Adrenal gland (tissue), 19 donors: ENCODE measurements at places on chromosomes 2 and 18. TPM values are rescaled to one million over a fixed set of nuclear protein-coding genes. Genes with fewer than 3 reads are reported as not detected.

DNA sequence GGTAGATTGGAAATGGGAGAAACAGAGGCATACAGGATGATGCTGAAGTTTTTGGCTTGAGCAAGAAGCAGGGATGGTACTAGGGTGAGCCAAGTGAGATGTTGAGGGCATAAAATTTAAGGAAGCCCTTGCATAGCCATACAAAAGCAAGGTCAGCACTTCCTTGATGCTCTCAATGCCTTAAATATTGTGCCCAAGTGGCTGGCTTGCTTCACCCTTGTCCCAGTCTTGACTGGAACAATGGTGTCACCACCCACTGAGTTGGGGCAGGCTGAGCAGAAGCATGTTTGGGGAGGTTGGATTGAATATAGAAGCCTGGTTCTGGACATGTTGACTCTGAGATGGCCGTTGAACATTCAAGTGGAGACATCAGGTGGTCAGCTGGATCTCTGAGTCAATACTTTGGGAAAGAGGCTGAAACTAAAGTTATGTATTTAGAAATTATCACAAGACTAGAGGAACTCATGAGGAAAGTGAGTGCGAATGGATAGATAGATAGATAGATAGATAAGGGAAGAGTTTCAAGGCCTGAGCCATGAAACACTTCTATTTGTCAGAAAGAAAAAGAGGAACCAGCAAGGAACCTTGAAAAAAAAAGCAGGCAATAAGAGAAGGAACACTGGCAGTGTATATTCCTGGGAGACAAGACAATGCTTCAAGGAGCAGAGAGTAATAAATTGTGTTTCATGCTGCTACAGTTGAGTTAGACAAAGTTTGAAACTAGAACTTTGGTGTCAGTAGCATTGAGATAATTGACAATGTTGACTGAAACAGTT, 43.0 kb upstream of the HNMT start:
- no peak for DNase-seq

DNA sequence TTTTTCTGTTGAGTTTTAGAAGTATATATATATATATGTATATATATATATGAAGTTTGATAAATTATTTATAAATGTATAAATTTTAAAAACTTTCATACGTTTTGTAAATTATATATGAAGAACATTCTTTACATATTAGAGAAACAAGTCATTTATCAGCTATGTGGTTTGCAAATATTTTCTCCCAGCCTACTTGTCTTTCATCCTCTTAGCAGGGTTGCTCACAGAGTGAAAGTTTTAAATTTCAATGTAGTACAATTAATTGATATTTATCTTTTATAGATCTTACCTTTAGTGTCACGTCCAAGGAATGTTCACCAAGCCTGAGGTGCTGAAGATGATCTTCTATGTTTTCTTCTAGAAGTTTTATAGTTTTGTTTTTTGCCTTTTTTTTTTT, 78.3 kb upstream of the HS6ST1 start:
- DNase-seq: no peak

GRCh38 chr2:75605770-75606529, 40.6 kb upstream of the MRPL19 start:
- no peak for DNase-seq

DNA sequence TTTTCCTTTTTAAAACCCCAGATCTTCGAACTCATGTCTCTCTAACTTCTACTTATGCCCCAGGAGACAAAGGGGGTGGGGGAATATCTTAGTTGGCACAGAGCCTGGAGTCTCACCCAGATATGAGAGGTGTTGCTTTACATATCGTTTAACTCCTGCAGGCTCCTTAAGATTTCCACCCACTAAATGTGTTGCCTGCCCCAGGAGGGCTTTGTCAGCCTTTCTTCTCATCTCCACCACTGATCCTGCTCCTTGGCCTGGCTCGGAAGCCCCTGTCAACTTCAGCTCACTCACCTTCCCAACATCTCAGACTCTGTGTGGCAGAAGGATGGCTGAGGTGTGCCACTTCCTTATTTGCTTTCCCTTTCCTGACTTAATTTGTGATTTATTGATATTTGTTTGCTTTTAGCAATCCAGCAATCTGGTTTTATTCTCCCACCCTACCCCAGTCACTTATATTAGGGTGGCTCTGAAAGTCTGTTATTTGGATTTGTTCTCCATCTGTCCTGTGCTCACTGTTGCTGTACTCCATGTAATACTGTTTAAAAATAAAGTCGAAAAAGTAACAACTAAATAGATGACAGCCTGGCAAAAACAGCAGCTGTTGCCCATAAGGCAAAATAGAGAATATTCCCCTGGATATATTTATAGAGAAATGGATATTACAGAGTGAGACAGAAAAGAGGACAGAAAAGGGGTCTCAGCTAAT, 200.6 kb downstream of the ZBTB7C start:
- no peak for DNase-seq

GRCh38 chr2:4247791-4248190, 544.4 kb downstream of the DCDC2C start:
- no peak for DNase-seq

DNA sequence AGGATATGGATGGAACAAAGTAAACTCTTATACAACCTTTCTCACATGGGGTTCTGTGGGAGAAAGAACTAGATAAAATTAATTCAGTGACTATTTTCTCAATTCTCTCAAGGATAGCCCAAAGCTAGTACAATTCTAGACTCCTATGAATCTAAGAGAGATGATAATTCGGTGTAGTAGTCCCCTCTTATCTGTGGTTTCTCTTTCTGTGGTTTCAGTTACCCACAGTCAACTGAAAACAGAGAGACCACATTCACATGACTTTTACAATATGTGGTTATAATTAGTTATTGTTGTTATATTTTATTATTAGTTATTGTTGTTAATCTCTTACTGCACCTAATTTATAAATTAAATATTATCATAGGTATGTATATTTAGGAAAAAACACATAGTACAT, 53.5 kb upstream of the C2orf15 start:
- DNase-seq: no peak

GRCh38 chr2:152189622-152190495, 14.3 kb upstream of the STAM2 start:
- DNase-seq: peak; percentile 60

GRCh38 chr2:129859175-129859574, 120.3 kb upstream of the RAB6C start:
- DNase-seq: no peak

KCNK3 gene
- 373 TPM for total RNA-seq

ITGA4 gene
- total RNA-seq: 1.4 TPM

SETBP1 gene
- total RNA-seq: 12.6 TPM

SIX3 gene
- not detected for total RNA-seq

ANKRD30B gene
- not detected for total RNA-seq

- DNase-seq: no peak
These were observed 42.1 kb downstream of the TMEM37 start for GRCh38 chr2:119473621-119474370.

GRCh38 chr2:241491549-241492173, 16.7 kb downstream of the STK25 start:
- no peak for DNase-seq

GRCh38 chr2:18404708-18405107, 155.7 kb downstream of the RDH14 start:
- no peak for DNase-seq

DNA sequence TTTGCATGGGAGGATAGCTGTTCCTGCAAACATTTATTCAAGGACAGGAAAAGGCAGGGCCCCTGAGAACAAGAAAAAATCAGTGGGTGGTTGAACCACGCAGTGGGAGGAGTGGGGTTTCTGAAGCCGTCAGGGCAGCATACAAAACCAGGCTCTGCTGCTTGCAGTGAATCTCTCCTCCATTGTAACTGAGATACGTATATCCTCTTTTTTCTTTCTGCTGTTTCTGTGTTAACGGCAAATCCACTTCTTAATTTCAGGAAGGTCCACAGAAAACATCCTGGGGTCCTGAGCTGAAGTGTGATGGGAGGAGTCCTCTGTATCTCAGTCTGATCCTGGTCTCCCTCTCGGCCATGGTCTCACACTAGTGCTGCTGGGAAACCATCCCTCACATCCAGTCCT, 27.2 kb upstream of the KCNF1 start:
- DNase-seq: no peak

DNA sequence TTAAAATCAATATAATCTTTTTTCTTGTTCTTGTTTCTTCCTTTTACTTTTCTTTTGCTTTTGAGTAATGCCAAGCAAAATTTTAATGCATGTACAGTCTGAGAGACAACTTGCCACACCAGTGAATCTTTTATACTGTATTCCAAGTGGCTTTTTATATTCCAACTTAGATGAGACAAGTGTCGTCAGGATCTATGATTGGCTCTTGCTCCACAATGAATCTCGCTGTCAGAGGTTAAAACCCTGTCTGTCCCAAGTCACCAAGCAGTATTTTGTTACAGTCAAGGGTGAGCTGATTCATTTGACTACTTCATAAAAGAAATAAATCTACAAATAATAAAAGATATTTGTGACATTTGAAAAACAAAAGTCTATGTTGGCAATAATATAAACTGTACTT, at the start of gene MSTN:
Gene MSTN, minus strand, starts transcription at position 129 of the 400 bp plus-strand sequence. CDS start 133 bp downstream, outside the sequence.
- no peak for DNase-seq

DNA sequence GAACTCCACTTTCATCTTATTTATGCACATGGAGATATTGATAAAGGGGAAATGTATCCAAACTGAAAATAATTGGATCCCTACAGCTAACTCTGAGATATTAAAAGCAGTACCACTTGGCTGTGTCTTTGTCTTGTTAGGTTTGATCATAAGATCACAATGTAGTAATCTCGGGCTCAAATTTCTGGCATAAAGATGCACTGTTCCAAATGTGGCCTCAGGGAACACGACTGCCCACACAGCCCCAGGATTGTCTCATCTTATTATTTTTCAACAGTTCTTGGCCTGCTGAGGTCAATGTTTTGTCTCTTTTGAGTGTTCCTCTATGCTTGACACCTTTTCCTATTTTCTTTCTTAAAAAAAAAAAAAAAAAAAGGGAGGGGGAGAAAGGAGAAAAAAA, 114.1 kb downstream of the GBX2 start:
- no peak for DNase-seq

POTEC gene
- total RNA-seq: not detected

- DNase-seq: no peak
These were observed 58.7 kb upstream of the ACTR3 start for GRCh38 chr2:113831161-113831560.

TMEM131 gene
- total RNA-seq: 57.5 TPM

DNA sequence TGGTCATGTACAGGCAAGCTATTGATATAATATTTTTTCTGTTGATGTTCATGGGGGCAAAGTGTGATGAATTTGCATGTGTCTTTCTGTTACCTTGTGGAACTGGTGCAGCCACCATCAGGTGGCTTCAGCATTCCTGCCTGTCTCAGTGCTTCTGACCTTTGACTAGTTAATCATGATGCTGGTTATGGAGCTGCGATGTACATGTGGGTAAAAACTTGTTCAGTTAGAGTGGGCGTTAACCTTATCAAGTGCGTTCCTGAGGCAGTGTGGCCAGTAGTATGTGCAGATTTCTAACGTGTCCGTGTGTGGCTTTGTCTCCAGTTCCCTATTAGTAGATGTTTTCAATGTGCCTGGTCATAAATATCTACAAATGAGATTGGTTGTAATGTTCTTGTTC, 127.4 kb upstream of the ZSWIM2 start:
- no peak for DNase-seq

APCDD1 gene
- 42.5 TPM for total RNA-seq

ADRA2B gene
- total RNA-seq: 12.9 TPM

UGT1A5 gene
- total RNA-seq: not detected

GRCh38 chr2:32714521-32714920, 86.7 kb downstream of the TTC27 start:
- DNase-seq: no peak

- DNase-seq: no peak
These were observed 99.8 kb upstream of the ZEB2 start for GRCh38 chr2:144619760-144620159.

DNA sequence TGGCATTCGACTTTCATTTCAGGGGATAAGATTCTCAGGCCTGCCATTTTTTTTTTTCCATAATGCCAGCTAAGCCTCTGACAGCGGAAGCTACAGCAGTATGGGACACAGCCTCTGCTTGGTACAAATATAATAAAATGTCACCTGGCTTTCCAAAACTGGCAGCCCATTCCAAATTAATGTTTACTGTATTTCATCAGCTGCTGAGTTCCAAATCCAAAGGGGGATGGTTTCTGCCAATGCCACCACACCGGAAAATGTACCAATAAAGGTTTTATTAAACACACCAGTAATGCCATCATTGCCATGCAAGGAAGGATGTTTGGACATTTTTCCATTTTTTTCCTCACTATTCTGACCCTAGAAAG, 275.8 kb upstream of the CCDC68 start:
- no peak for DNase-seq
